ENCODE measurements at places on chromosomes 2 and 18.

DNA sequence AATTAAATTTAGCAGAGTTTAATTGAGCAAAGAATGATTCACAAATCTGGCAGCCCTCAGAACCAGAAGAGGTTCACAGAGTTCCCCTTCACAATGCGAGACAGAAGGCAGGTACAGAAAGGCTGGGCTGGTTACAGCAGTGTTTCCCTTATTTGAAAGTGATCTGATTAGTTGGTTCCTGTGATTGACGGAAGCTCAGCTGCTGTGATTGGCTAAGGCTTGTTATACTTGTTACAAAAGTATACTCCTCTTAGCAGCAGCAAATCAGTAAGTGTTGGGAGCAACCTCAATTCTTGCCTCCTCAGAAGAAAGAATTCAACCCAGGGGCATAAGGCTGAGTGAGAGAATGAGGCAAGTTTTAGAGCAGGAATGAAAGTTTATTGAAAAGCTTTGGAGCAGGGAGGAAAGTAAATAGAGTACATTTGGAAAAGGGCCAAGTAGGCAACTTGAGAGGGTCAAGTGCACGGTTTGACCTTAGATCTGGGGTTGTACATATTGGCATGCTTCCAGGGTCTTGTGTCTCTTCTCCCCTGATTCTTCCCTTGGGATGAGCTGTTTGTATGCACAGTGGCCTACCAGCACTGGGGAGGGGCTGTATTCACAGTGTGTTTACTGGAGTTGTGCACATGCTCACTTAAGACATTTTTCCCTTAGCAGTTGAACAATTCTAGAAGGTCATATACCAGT, 431.8 kb upstream of the RAB12 start:
- no peak for DNase-seq

DNA sequence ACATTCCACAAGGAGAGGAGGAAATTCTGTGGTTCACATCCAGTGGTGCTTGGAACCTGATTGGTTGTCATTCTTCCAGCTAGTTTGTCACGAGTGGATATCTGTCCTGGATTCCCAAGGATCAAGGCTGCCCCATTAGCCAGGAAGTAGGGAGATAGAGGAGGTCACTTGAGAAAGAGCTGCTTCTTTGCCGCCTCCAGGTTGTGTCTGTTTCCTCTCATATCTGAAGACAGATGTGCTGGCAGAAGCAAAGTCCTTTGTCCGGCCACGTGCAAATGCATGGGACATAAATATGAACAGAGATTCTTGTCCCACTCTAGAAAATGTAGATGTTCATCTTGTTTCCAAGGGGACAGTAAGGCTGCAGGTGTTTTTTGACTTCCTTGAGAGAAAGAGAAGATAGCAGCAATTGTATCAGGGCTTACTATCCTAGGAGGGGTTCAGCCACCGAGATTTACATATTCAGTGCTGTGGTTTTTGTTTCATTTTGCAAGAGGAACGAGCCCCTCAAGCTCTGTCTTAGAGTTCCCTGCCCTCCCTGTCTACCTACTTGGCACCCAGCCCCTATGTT, 174.4 kb downstream of the RPIA start:
- DNase-seq, result no peak

DNA sequence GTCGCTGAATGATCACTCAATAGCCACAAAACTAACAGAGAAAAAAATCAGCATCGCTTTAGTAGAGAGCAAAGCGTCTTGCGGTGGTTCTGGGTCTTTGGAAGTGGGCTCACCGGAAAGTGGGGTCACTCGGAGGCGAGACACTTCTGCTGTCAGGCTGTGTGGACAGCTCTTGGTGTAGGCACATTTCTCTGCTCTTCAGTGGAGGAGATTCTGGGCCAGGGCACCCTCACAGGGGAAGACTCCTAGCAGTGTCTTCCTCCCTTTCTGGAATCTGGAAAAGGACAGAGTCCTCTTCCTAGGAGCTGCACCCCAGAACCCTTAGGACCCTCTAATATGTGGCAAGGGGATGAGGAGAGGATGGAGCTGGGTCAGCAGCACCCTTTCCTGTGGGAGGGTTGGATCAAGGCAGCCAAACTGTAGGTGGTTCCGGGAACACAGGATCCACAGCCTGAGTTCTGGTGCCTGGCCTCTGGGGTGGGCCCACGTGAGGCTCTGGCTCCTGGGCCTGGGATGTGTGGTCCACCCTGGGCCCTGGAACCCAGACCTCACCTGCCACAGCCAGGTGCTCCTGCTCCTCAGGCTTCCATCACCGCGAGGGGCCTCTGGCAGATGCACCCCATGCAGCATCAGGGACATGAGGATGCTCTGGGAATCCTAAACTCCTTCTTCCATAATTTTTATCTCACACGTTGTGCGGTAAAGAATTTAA, 25.1 kb downstream of the GPR35 start:
- DNase-seq, result no peak

- DNase-seq, result no peak
Observed at GRCh38 chr2:238988105-238988504, 140.2 kb downstream of the TWIST2 start.

DNA sequence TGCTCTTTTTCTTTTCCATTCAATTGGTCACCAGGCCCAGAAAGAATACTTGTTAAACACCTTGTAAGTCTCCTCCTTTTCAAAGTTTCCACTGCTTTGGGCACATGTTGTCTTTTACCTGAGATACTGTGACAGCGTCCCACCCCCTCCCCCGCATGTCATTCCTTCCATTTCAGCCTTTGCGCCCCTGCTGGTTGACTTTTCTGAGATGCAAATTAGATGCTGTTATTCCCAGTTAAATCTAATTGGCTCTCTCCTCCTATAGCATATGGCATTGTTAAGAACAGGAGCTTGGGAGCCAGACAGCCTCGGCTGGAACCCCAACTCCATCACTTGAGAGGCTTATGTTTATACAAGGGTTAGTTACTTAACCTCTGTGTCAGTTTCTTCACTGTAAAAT, 80.3 kb upstream of the GAREM1 start:
- no peak for DNase-seq

DNA sequence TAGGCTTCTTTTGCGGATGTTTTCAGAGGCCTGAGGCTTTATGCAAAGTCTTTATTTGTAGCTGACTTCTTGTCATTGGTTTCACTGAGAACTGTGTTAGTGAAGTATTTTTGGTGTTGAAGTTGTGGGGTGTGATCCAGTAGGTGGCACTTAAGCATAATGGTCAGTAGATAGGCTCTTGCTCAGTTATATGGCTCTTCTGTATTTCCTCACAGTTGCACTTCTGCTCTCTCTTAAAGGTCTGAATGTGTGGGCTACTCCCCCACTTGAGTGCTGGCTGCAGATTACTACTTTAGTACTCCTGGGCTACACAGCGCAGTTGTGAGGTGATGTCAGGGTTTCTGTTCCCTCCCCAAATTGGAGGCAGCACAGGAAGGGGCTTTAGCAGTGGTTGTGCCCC, 133.8 kb upstream of the SCN7A start:
- DNase-seq, result no peak

GRCh38 chr2:226832061-226832460, 3.8 kb upstream of the RHBDD1 start:
- no peak for DNase-seq

DNA sequence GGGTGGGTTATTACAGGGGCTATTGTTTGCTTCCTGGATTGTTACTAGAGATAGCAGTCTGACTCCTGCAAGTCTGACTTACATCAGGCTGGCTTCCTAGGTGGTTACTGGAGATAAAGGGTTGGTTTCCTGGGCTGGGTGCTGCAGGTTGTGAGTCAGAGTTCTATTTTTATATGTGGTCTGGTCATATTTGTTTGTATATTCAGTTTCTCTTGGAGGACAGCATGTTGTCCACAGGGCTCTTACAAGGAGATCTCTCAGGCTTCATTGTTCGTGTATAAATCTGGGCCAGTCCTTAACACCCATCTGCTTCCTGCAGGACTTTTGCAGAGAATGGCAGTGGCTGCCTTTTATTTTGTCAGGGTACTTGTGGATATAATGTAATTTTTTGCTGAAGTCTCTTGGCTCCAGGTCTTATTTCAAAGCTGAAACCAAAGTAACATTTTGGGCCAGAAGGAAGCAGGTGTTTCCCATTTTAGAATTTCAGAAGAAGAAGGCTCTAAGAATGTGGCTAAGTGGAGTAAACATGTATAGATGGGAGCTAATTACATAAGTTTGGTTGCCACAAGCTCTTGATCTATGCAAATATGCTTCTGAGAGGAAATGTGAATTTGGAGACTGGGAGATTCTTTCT, 65.9 kb upstream of the SLC16A14 start:
- no peak for DNase-seq

DNA sequence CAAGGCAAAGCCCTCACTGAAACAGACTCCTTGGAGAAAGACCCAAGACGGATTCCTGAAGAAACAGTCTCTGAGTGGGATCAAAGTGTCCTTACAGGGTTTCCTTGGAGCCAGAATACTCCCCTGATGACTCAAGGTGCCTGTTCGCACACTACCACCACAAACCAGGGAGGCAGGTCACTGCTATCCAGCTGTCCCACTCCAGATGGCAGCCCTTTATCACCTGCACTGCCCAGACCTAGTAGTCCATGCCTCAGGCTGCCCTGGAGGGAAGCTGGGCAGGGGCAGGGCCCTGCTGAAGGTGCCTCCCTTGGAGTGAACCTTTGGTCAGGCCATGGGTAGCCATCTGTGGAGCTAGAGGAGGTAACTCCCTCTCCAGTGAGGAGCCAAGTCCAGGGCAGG, 34.1 kb downstream of the TRABD2A start:
- no peak for DNase-seq

GRCh38 chr2:96868555-96869280, 1.2 kb downstream of the SEMA4C start:
- peak; percentile 85 for DNase-seq

DNA sequence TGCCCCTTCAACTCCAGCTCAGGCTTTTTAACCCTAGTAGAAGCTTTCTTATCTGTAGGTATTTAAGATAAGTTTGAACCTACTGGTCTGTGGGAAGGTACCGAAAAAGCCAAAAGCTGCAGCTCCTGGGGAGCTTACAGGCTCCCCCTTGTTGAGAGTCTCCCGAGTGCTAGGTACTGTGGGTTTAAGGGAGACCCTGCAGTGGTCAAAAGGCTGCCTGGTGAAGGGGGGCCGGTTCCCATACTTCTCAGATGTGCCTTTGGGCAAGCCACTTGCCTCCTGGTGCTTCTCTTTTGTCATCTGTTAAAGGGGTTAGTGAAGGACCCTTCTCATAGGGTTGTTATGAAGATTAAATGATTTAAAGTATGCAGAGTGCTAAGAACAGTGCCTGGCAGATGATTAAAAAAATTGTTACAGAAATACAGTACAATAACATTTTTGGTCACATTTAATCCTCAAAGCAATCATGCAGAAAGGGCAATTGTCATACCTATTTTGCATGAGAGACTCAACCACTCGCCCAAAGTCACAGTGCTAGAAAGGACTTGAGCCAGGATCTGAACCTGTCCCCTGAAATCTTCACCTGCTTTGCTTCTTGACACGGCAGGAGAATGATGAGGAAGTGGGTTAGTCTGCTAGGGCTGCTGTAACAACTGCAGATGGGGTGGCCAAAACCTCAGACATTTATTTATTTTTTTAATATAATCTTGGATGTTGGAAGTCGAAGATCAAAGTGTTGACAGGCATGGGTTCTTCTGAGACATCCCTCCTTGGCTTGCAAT, 62.5 kb downstream of the NEDD4L start:
- DNase-seq, result no peak

DNA sequence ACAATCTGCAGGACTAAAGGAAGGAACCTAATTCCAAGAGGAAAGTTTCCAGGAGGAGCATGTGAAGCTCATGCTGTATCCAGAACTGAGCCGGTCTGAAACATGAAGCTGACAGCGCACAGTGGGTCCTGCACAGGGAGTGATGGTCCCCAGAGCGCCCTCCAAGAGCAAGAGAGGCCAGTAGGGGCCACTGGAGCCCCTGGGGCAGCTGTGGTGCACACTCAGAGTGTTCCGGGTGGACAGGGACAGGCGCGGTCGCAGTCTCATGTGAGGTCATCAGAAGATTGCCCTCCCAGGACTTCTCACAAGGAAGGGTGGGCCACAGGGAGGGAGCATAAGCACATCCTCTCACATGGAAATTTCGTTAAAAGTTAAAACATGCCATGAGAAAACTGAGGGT, 355.9 kb downstream of the EIPR1 start:
- DNase-seq, result no peak

DNA sequence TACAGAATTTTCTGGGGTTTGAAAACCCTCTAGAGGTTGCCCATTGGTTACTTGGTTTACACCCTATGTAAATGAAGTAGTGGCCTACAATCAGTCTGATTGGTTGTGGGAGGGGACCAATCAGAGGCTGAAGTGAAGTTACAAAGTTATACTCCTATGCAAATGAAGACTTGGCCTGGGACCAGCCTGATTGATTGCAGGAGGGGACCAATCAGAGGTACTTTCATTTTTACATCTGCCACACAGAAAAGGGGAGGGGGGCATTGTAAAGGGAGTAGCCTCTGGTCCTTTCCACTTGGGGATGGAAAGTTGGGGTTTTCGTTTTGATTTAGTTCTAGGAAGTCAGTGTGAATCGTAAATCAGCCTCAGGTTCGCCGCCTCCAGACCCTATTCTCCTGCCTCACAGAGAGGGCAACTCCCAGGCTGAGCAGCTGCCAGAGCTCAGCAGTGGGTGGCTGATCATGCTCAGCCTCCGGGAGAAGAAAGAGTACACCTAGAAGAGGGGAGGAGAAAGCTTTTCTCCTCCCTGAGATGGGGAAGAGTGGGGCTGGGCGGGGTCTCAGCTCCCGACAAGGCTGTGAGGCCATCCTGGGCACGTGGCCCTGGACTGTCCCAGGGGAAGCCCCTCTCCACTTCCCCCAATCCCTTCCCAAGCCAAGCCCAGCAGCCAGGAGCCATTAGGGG, 372.5 kb downstream of the GALR1 start:
- DNase-seq, result no peak

DNA sequence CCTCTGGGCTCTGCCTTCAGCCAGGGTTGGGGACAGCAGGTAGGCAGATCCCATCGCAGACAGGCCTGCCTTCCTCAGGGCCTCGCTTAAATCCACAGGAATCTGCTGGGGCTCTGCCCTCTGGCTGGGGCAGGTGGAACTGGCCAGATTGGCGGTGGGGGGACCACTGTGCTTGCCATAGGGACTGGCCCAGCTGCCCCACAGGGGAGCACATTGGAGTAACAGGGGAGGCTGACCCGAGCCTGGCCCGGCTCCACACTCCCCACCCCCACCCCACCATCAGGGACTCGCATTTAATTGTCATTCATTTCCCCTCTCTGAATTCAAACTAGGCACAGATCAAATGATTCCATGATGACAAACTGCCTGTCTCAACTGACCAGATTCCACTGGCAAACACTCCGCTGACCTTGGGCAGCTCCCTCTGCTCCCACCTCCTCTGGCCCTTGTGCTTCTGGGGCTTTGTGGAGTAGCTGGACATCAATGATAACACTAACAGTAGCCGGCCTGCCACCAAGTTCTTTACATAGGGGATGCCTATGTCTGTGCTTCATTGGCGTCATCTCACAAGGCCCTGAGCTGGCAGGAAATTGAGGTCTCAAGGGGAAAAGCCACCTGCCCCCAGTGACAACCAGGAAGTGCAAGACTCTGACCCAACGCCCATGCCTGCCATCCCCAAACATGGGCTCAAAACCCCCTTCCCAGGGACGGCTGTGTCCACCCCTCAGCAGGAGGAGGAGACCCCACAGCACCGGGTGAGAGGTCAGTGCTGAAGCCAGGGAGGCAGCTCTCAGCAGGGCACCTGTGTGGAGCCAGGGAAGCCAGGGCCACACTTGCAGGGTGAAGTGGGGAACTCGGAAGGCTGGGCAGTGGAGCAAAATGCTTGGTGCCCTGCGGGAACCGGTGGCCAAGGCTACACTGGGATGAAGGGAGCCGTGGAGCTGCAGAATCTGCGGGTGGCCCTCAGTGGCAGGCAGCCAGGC, 2.1 kb upstream of the B3GNT7 start:
- peak; percentile 81 for DNase-seq

- no peak for DNase-seq
Observed at GRCh38 chr2:96236882-96237281, 28.3 kb upstream of the STARD7 start.

Data from GM19239 (cell line).